Anterior cingulate cortex (tissue), 58 donors: ENCODE measurements at places on chromosomes 4 and X.

DNA sequence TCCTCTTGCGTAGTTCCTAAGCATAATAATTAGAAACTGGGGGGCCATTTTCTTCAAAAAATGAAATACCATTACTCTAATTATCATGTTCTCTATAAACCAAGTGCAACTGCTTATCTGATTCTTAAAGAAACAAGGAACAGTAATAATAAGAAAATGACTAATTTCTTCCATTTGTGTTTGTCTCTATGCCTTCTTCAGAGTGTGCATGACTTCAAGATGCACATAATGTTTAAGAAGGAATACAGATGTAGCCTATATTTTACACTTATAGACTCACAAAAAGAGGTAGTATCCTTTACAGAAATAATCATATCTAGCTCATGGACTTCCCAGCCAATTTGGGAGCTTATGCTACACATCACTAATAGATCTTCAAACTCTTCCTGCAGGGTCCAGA lies 131.7 kb downstream of the CHRNA9 start:
- DNase-seq: no peak

DNA sequence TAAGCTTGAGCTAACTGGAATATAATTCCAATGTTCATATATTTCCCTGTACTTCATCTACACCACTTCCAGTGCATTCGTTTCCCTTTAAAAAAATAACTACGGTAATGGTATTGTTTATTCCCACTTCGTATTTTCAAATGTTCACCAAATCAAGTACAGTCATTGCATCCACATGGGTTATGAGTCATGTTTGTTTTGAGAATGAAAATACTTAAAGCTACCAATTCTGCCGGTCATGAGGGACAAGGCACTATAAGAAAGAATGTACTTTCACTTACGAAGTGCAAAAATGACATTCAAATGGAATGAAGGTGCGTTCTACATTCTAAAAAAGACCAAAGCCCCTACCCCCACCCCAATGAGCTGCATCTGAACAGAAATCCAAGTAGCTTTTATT lies 174.4 kb upstream of the FGF13 start:
- no peak for DNase-seq

GRCh38 chr4:151117371-151117962 lies 18.0 kb downstream of the RPS3A start:
- DNase-seq: no peak

DNA sequence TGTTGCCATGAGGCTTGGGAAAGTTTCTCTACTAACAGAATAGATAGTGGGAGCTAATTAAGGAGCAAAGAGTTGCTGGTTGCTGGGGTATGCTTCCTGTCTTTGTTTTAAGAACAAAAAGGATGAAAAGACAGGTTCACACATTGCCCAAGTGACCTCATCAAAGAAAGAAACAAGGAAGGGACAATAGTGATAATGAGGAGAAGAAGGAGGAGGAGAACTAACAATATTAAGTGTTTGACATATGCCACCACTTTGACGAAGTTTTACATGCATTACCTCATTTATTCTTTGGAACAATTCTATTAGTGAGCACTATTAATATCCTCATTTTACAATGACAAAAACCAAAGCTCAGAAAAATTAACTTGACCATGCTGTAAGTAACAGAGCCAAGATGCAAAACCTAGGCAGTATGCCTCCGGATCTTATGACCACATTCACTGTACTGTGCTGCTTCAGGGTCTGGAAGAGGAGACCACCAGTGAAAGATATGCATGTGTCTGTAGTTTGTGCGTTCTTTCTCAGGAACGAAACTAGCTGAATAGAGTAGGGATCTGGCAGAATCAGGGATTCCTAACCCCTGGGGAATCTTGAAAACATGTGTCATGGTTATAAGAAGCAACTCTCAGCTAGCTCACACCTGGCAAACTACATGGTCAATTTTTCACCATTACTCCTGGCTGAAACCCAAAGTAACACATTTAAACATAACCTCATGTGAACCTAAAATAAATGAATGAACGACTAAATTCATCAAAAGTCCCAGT lies 83.8 kb downstream of the MOSPD2 start:
- DNase-seq: no peak

GRCh38 chrX:29487714-29488113 lies 727.6 kb upstream of the MAGEB2 start:
- DNase-seq: no peak

DNA sequence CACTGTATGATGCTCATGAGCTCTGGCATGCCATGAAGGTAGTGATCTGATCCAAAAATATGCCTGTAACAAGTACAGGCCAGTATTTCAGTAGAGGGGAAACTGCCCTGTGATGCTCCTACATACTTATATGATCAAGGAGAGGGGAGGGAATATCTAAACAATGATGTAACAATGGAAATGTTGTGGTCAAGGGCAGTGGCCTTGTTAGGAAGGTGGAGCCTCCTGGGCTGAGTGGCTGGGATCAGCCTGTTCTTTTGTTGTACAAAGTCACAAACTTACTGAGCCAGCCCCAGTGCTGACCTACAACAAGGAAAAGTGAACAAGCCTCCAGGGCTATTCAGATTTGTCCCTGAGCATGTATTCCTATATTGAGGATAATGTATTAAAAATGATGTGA lies 70.3 kb downstream of the ANXA10 start:
- no peak for DNase-seq

DNA sequence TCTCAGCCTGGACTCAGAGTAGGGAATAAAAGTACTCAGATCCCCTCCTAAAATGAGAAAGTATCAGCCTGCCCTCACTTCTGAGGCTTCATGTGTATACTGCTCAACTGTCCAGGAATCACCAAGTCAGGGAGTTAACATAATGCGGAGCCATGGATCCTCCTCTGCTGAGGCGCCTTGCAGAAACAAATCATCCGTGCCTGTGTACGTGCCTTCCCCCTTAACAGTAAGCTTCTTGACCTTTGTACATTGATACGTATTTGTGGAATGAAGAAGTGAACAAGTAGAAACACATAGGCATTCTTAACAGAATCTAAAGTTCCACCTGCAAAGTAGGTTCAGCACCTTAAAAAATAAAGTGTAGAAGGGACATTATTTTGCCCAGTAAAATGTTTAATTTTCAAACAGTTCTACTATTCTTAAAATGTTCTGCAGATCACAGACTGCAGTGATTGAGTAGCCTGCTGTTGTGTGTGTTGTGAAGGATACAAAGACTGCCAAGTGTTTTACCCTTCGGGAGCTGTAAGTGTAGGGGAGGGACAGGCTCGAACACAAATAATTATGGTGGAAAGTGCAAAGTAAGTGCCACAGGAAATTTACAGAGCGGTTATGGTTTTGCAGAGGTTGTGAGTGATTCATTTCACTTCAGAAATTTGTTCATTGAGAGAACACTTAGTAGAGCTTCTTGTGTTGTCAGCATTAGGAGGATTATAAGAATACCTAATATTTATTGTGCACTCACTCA lies 61.9 kb downstream of the ARHGAP10 start:
- no peak for DNase-seq

- no peak for DNase-seq
These were observed 376.2 kb downstream of the PCDH18 start for GRCh38 chr4:137156054-137156453.

DNA sequence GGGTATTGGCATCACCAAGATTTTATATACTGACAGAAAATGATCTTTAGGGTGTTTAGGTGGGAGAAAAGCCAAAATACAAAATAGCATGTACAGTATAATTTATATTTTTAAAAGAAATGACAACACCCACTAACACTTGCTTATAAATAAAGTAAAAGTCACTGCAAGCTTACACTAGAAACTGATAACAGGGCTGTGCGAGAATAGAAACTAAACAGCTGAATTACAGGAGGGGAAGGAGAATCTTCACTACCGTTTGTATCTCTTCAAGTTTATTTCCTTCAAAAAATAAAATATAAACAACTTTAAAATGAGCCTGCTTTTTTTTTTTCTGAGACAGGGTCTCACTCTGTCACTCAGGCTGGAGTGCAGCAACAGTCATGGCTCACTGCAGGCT lies 22.8 kb downstream of the GRSF1 start:
- no peak for DNase-seq

DNA sequence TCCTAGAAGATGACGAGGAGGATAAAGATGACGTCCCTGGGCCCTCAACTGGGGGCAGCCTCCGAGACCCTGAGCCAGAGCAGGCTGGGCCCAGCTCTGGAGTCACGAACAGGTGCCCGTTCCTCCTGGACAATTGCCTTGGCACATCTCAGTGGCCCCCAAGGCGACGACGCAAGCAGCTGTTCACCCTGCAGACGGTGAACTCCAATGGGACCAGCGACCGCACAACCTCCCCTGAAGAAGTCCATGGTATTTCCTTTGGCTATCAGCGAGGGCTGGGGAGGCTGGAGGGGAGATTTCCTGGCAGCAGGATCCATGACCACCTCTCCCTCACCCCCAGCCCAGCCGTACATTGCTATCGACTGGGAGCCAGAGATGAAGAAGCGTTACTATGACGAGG lies 11.9 kb downstream of the USP11 start:
- no peak for DNase-seq

DNA sequence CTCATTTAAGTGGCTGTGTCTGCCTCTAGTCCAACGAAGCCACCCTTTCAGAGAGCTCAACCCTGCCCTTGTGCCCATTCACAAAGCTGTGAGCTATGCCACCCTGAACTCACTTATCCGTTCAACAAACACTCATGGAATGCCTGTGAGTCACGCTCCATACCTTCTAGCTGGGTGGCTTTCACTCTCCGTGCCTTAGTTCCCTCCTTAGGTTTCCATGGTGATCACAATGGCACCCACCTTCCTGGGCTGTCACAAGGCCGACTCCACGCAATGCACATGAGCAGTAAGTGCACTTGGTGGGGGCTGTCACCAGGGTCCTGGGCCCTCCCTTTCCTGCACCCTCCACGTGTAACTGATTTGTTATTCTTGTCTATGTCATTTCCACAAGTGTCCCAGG lies 37.2 kb upstream of the PPP2R2C start:
- DNase-seq: no peak

GRCh38 chr4:30847167-30847566 lies 127.0 kb downstream of the PCDH7 start:
- no peak for DNase-seq

GRCh38 chrX:36414056-36414455 lies 494.5 kb downstream of the CFAP47 start:
- DNase-seq: no peak

DNA sequence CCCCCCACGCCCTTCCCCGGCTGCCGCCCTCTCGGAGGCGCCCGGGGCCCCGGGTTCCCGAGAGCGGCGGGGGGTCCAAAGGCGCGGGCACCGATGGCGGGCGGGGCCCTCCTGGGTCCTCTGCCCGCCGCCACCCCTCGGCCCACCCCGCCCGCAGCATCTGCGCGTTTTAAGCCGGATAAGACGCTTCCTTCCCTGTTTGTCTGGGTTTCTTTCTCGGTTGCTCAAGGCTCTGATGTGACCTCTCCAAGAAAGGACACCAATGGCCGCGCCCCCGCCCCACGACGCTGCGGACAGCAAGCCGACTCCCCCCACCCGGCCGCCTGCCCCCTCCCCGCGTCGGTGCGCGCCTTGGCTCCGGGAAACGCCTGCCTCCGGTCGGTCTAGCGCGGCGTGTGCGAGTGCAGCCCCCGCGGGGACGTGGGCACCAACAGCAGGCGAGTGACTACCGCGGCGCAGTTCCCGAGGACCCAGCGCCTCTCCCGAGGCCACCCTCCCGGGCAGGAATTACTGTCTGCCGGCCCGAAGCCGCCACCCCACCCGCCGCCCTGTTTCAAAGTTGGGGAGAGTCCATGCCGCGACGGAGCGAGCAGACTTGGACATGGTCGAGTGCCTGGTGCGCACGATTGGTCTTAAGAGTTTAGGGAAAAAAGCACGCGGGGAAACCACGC lies 21.1 kb upstream of the HMX1 start:
- no peak for DNase-seq

- DNase-seq: no peak
These were observed 444 bp upstream of the APBB2 start for GRCh38 chr4:41214825-41215146.

- DNase-seq: no peak
These were observed 121.2 kb downstream of the TBCK start for GRCh38 chr4:106194801-106195200.

DNA sequence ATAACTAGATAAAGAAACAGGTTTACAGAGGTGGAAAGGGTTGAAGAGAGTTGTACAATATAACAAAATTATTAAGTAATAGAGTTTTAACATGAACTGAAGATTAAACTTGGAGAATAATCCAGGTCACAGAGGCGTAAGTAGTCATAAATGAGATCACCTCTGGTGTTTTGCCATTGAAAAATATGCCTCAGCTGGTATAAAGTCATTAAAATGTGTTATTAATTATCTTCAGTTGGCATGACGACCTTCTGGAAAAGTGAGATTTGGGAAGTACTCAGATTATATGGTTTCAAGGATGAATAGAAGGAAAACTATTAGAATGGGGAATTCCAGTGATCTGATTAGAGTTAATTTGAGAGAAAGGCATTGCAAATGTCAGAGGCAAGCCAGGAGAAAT lies 237.5 kb upstream of the ANXA10 start:
- DNase-seq: no peak

GRCh38 chr4:73713650-73714049 lies 26.7 kb upstream of the CXCL8 start:
- DNase-seq: no peak

GRCh38 chr4:15898902-15899301 lies 39.6 kb downstream of the FGFBP1 start:
- no peak for DNase-seq

DNA sequence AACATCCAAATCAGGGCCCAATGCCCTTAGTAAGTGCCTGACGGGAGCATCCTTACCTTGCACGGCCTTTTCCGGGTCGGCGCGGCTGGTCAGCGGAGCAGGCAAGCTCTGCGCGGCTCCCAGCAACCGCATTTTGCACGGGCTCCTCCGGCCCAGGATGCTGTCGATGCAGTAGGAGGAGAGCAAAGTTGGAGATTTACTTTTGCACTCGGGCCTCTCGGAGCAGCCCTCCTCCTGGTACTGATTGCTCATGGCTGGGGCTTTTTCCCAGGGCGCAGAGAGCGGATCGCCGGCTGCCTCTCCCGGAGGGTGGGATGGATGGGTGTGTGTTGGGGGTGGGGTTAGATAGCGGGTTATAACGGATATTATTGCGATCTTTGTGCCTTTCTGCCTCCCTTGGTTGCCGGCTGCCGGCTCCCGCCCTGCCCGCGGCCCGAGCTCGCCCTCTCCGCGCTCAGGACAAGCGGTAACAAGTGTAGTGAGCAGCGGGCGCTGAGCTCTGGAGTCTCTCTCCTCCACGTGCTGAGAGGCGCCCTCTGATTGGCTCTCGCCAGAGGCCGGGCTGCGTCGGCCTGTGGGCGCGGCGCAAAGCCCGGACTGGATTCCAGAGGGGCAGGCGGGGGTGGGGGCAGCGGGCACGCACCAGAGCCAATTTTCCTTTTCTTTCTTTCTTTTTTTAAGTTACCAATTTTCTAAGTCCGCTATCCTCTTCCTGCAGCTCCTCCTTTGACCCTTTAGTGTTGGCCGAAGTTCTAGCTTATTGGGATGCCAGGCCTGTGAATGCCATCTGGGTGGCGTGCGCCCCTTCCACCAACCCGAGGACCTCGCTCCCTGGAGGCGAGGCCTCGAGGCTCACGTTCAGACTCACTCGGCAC lies at the start of gene ARX:
TSS of gene ARX (minus strand) at position 480 of the 875 bp plus-strand sequence. CDS start at position 252, 228 bp downstream.
- peak; percentile 33 for DNase-seq
